ENCODE measurements at places on chromosomes 4 and X.

DNA sequence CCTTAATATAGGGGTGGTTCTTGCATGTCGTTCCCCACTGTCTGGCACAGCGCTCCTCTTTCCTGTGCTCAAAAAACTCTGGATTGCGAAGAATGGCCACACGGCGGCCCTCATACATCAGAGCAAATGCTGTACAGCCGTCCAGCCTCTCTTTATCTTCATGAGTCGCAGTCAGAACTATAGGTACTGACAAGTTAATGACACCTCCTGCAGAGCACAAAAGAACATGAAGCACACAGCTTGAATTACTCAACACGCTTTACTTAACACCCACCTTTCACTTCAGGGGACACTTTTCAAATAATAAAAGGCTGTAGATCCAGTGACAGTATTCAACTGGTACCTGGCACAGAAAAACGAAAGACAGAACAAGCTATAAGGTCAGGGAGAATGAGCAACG is 65.3 kb downstream of the PAPSS1 start:
- no peak for DNase-seq

DNA sequence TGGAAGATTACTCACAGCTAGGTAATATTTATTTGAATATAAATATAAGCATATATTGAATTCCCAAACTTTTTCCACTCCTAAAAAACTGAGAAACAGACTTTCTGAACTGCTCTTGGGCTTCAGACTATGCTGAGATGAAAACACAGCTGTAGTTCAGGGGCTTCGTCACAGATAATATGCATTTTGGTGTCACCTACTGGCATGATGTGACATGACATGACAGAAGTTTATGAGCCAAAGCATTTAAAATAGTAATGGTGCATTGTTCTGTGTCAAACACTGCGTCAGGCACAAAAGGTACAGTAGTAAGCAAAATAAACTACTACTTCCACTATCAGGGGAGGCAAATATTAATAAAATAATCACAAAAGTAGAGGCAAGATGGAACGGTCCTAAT is 171.3 kb downstream of the BTC start:
- no peak for DNase-seq

GRCh38 chr4:105050896-105051295 is 95.8 kb upstream of the TET2 start:
- no peak for DNase-seq

GRCh38 chrX:39753293-39753996 is 344.3 kb downstream of the BCOR start:
- DNase-seq = no peak

- no peak for DNase-seq
Observed at GRCh38 chrX:39293203-39293602, 491.9 kb downstream of the MID1IP1 start.

GRCh38 chr4:31094474-31094873 is 374.3 kb downstream of the PCDH7 start:
- no peak for DNase-seq

DNA sequence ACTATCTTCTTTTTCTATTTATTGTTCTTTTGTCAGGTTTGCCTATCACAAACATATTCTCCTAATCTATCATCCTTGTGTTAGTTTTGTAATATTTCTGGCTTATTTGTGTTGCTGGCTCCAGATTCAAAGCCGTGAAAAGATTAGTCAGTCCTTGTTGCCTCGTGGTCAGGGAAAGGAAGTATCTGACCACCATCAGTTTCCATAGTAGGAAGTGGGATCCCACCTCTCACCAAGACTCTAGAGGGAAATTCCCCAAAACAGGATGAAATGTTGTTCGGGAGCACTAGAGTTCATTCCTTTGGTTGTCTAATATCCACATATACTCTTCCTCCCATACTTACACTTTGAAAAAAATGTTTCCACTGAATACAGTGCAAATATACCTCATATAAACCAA is 131.0 kb upstream of the HUWE1 start:
- DNase-seq = no peak

GRCh38 chr4:78018271-78019049 is 38.7 kb upstream of the FRAS1 start:
- no peak for DNase-seq

- no peak for DNase-seq
Observed at GRCh38 chr4:100985576-100985975, 361.8 kb downstream of the PPP3CA start.

DNA sequence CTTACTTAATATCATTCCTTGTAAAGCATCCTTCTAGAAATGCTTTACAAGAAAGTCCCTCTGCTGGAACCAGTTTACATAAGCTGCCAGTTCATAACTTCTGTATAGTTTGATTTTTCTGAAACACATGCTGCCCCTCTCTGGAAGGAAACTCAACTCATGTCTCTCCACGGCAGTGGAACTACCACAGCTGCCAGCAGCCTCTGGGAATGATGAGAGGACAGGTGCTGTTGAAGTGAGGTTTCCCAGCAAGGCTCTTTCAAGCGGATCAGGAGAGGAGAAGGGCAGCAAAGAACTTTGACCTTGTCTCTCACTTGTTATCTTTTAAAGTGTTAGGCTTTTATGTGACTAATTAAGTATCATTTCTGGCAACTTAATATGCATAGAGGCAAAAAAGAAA is 7.3 kb downstream of the GRPR start:
- no peak for DNase-seq

DNA sequence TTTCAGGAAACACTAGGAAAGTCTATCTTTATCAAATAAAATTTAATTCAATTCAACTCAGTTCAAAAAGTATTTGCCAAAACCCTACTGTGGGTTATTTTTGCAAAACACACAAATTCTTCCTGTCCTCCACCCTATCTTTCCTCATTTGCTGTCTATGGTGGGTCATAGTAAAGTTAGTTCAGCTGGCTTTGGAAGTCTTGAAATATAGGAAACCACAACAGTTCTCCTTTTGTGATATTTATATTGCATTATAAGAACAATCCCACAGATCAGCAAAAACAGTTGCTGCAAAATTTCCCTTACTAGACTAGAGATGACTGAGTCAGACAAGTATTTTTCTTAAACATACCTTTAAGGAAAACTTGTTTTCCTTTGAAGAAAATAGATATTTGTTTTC is 22.2 kb downstream of the CYBB start:
- DNase-seq = no peak

GRCh38 chr4:78616046-78616498 is 64.5 kb downstream of the ANXA3 start:
- DNase-seq = no peak

DNA sequence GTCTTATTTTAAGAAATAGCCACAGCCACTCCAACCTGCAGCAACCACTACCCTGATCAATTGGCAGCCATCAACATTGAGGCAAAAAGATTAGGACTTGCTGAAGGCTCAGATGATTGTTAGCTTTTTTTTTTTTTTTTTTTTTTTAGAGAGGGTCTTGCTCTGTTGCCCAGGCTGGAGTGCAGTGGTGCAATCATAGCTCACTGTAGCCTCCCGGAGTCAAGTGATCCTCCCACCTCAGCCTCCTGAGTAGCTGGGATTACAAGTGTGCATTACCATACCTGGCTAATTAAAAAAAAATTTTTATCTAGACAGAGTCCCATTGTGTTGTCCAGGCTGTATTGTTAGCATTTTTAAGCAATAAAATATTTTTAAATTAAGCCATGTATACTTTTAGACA is 26.5 kb downstream of the RHOH start:
- no peak for DNase-seq

DNA sequence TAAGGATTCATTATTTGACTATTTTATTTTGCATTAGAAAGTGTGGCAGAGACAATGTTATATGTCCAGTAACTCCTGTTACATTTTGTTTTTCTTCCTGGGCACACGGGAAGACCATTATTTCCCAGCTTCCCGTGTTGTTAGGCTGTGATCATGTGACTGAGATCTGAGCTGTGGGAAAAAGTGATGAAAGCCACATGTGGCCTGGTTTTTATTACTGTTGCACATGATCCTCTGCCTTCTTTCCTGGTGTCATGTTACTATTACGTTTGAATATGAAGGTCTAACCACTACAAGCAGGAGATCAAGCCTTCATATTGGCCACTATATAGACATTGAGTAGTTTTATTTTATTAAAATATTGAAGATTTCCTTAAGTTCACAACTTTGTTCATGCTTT is 28.2 kb upstream of the MID1 start:
- no peak for DNase-seq
